ENCODE measurements at places on chromosomes 6 and 20.

GRCh38 chr6:34836008-34836407 lies 44.1 kb downstream of the BLTP3A start:
- no peak for DNase-seq

- no peak for DNase-seq
These were observed 20.5 kb downstream of the GCLC start for GRCh38 chr6:53524455-53524815.

- peak; percentile 11 for DNase-seq
These were observed 807 bp downstream of the SNHG17 start for GRCh38 chr20:38434301-38434741.

GRCh38 chr6:150710236-150710635 lies 110.6 kb downstream of the PLEKHG1 start:
- no peak for DNase-seq

DNA sequence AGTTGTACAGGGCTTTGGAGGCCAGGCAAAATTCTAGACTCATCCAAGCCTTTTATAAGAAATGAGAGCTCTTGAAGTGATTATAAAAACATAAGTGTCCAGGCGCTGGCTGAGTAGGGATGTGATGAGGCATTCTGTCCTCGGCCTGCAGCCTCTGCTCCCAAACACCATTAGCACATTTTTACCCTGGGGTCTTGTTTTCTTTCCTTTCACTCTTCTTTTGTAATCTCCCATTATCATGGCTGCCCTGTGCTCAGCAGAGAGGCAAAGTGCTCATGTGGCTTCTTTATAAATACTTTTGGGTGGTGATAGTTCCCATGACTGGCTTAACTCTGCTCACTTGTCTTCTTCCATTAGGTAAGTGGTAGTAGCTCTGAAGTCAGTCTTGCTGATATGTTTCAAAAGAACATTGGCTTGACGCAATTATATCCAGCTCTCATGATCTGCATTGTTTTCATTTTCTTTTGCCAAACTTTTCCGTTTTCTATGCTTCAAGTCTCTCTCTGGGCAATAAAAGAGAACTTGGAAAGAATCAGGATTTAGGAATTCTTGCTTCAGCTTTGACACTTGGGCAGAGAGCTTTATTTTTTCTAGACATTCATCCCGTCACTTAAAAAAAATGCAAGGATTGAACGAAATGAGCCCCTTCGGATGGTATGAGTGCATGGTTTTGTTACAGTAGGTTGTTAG lies 61.1 kb downstream of the CAP2 start:
- no peak for DNase-seq

DNA sequence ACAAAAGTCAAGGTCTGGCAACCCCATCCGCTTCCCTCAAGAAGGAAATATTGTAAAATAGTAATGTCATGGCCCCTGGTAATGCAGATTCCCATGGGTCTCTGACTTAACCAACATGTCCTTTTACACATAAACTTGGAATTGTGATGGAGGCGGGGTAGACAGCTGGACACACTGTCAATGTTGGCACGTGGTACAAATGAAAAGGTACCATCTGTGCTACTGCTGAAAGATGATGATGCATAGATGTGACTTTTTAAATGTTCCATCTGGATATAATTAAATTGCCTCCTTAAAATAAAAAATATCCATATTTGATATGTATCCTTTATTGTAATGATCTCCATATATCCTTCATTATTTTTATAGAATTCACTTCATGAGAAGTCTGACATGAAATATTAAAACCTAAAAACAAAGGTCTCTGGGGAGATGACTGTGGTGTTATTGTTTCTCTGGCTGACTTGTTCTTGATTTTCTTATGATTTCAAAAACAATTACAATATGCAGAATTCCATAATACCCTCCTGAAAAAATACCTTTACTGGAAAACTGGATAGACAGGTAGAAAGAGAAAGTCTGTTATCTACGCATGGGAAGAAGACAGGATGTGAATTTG lies 104.5 kb downstream of the MKKS start:
- no peak for DNase-seq

DNA sequence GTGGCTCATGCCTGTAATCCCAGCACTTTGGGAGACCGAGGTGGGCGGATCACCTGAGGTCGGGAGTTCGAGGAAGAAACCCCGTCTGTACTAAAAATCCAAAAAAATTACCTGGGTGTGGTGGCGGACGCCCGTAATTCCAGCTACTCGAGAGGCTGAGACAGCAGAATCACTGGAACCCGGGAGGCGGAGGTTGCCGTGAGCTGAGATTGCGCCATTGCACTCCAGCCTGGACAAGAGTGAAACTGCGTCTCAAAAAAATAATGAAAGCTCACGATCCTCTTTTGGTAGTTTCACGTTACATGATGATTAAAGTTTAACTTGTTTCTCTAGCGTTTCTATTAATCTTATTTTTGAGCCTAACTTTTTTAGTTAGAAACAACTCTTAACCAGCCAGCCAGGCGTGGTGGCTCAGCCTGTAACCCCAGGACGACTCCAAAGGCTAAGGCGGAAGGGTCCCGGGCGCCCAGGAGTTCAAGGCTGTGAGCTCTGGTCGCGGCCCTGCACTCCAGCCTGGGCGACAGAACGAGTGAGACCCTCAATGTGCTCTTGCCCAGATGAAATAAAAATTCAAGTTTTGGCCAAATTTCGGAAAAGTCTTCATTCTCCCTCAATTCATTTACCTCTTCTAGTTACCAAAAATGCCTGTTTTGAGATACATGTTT lies 1.2 kb upstream of the WRNIP1 start:
- no peak for DNase-seq

GRCh38 chr6:139981768-139982181 lies 607.3 kb upstream of the CITED2 start:
- DNase-seq, result no peak

- DNase-seq, result no peak
These were observed 838.0 kb downstream of the DHX35 start for GRCh38 chr20:39800111-39800510.

DNA sequence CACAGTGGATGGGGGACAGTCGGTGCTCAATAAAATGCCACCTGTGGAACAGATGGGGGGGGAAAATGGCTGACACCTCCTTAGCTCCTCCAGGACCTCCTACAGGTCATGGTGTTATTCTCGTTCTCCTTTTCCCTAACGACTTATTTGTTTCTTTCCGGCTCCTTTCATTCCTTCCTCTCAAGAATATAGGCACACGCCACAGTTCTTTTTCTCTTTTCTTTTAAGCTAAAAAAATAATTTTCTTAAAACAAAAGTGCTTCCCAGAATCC lies 1.4 kb upstream of the RNASET2 start:
- no peak for DNase-seq

- no peak for DNase-seq
These were observed 60.5 kb upstream of the SALL4 start for GRCh38 chr20:51862796-51863195.

DNA sequence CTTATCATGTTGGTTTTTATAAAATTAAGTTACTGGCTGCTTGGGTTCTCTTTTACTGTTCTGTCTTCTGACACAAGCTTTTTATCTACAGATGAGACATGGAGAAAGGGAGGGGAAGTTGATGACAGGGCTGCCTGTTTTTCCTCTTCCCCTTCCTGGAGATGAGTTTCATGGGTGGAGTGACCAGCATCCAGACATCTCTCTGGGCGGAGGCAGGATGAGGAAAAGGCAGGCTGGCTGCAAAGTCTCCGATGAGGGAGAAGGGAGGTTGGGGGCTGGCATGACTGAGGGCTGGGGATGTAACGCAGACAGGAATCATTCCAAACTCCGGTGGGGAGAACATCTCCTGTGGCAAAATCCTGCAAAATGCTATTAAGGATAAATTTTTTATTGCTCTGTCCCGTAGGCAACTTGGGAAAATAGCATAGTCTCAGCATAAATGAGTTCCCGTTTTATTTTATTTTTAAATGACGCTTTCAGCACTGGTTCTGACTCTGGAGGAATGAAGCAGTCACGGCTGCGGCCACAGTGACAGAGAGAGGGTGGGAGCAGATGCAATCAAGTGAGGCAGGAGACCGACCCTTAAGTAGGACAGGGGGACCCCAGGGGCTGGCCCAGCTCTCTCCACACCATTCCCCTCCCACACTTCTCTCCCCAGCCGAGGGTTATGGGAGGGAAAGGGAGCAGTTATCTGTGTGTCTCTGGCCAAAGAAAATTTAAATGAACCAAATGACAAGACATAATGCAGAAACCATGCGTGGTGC lies 108.8 kb upstream of the PMEPA1 start:
- no peak for DNase-seq

DNA sequence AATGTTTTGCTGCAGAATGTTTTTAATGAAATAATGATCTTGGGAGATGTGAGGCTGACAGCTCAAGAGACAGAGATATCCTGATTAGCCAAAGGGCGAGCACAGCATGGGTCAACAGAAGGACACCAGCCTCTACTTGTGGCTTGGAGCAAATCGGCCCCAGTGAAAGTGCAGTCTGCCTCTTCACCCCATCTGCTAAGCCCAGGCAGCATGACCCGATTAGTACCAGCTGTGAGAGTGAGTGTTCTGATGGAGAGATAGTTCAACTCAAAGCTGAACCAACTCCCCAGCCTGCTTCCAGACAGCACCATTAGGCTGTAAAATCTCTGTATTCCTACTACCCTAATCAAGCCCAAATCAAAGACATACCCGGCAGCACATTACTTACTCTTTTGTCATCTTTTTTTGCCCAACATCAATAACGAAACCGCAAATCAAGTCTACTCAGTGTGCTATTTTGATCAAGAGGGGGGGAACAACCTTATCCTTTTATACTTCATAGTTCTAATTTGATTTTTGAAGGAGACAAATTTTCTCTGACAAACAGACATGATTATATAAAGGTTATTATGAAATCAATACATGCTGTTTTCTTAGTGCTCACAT lies 514.1 kb upstream of the NRSN1 start:
- DNase-seq, result no peak

- DNase-seq, result no peak
These were observed 28.1 kb downstream of the TOMM6 start for GRCh38 chr6:41815587-41815986.

DNA sequence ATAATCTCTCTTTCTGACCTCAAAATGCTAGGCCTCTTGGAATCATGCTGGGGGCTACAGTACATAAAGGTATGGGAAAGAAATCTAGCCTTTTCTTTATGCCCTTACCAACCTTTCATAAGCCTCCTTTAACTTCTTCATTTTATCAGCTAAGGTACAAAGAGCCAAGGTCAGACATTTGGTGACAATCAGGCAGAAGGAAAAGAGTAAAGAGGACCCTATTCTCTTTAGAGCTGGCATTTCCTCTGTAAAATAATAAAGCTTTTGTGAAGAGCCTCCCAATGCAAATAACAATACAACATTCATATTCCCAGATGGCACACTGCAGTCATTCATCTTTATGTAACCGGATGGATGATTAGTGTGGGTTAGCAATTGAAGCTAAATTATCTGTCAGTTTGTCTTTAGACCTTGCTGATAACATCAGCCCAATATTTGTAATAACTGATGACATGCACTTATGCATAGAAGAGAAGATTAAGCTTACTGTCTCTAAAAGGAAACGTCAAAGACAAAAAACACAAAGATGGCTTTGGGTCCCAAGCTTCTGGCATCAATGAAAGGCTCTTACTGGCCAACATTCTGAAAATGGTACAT lies 163.1 kb downstream of the IBTK start:
- no peak for DNase-seq

- no peak for DNase-seq
These were observed 34.7 kb upstream of the MAP3K7 start for GRCh38 chr6:90621581-90621980.

DNA sequence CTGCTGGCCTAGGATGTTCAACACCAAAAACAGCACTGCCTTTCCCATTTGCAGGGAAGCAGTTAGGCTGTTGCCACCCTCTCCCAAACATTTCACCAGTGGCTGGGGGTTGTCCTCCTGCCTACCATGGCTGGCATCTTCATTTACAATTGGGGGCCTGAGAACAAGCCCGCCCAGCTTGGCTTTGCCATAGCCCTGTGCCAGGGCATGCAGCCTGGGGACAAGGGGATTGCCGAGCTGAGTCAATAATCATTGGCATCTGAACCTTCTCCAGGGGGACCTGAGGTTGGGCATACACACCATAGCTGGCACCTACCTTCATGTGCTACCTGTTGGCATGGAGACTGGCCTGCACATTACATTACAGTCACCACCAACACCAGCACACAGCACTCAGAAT lies 345.1 kb downstream of the KHDRBS2 start:
- DNase-seq, result no peak

GRCh38 chr6:138105880-138106664 lies 1.1 kb downstream of the PERP start:
- DNase-seq, result no peak

DNA sequence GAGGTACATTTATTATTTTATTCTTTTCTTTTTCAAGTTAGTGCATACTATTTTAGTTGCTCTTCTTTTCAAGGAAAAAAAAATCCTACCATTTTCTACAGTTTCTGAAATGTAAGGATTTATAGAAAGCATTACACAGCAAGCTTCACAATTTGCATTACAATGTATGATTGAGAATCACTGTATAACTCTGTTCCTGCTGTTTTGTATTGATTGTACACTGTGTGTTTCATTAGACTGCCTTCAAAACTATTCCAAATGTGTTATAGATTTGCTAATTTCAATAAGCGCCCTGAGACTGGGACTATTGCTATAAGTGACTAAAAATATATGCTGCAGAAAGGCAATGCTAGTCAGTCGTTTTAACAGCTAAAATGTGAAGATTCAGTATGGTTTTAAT lies 479.7 kb upstream of the EYS start:
- no peak for DNase-seq

DNA sequence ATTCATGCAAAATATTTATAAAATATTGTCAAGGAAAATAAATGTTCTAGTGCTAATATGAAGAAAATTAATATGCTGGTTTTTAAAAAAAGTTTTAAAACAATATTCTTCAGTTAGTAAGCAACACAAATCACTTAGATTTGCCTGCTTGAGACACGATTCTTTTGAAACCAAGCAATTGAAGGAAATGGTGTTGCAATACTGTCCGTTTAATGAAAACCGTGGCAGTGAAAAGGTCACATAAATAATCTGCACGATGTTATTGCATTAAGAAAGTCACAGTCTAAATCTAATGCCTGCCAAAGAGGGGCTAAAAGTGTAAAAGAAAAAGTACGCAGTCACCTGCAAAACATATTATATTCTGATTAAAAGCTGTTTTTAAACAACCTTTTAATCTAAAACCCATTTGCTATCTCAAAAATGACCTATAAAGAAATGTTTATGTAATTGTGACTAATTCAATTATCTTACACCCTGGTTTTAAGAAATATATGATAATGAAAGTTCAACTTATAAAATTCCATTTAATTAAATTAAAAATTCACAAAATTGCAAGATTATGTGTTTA lies 143.0 kb downstream of the GMDS start:
- no peak for DNase-seq

DNA sequence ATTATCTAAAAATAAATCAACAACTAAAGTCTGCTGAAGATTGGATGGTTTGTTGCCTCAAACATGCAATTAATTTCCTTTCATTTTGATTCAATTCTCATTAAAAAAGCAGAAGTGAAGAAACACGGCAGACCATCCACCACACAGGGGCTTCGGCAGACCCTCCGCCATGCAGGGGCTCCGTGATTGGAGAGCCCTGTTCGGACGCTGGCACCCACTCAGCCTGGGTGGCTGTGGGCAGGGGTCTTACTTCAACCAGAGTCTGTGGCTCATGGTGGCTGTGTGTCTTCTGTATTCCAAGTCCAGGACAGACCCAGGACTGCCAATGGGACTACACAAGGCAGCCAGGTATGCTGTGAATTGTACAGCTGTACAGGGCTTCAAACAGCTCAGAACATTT lies 86.9 kb upstream of the FRMD1 start:
- no peak for DNase-seq

All from activated T-cell treated with anti-CD3 and anti-CD28 coated beads for 1 hour (primary cell).